Aorta (tissue), 5 donors: ENCODE measurements at places on chromosomes 6 and 20.

DNA sequence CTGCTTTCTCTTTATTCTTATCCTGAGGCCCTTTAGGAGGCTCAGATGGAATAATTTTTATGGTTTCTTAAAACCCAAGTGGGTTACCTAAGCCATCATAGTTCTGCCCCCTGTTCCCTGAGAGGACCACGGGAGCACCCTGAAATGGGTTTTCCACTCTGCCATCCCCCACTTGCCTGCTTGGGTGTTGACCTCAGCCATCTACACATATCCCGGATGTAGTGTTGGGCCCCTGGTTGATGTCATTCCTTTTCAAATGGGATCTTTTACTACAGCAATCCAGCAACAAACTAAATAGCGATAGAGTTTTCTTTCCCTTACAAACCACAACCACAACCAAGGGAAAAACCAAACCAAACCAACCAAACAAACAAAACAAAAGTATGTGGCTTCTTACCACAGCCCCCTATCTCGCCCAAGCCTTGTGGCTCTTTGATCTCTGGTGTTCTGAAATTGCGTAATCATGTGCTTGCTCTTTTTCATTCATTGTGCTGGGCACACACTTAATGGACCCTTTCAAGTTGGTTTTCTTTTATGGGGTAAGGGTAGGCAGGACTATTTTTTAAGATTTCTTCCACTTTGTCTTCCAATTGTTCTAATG is 154.9 kb downstream of the ESR1 start:
- no peak for DNase-seq

DNA sequence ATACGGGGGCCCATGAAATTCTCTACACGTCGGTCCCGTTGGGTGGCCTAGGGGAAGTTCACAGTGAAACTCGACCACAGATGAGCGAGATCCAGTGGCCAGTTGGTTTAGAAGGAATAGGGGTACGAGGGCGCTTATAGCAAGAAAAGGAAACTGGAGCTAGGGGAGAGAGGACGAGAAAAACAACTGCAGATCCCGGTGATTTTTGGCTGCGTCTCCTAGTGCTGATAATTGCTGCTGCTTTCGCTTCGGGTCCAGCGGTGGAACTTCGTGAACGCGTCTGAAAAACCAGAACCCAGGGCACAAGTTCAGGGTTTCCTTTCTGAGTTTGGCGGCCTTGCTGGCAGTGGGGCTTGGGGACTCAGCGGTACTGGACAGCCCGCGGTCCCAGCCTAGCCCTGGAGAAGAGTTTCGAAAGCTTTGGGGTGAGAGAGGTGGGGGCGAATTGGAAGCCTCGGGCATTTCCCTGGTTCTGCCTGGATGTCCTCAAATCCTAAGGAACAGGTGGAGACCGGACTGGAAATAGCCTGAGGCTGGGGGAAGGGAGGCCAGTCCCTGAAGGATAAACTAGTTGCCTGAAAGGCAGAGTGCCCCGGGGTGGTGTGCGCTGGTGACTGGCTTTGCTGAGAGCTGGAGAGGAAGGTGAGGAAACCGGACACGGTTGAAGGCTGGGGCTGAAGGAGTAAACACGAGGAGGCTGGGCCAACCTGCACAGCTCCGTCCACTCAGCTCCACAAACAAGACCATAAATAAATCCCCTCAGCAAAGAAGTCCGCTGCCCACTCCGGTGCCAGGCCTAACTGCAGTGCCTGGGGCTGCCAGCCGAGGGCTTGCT is 793 bp downstream of the GMPR start:
- peak; percentile 90 for DNase-seq

DNA sequence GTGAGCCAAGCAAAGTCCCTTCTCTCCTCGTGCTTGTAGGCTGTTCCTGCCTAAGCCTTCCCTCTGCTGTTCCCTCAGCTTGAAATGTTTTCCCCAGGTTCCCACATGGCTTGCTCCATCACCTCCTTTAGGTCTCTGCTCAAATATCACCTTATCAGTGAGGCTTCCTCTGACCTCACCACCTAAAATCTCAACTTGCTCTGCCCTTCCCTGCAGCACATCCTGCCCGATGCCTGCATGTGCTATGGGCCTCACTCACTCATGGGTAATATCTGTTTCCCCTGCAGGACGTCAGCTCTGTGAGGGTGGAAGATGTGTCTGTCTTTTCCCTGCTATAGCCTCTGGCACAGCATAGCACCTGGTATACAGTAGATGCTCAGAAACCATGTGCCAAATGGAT is 29.9 kb upstream of the FKBP1A start:
- DNase-seq, result no peak

DNA sequence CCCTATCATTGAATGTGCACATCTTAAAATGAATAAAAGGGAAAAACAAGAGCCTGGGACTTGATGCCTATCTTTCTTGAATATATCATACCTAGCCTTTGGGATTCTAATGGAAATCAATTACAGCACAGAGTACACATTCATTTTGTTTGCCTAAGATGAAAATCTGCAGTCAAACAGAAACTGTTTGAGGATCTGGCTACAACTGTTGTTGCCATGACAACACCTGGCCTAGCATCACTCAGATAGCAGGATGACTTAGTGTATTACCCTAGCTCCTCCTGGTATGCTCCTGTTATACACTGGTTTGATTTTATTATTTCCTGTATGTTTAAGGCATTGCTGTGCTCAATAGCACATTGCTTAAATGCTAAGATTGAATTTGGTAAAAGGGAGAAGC is 71.5 kb upstream of the LAMP5 start:
- no peak for DNase-seq

DNA sequence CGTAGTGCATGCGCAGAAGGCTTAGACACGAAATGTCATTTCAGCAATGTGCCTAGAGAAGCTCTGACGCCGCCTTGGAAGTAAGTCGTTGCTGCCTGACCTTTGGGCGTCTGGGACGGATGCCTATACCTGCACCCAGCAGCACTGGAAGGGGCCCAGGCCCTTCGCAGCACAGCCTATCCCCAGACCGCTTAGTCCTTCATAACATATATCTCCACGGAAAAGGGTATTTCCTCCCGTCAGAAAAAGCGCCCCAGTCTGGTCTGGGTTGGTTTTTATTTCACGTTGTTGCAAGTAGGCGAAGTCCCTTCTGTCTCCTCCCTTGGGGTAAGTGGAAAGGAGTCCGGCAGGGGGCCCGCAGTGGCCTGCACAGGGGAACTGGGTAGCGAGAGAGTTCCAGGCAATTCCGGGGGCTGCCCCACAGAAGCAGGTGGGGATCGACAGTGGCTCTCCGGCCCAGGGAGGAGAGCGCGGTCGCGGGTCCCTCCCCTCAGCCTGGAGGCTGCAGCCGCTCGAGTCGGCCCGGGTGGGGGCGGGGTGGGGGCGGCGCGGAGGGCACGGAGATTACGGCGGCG is 559 bp upstream of the EYA4 start:
- peak; percentile 70 for DNase-seq

- DNase-seq, result no peak
These were observed 45.0 kb upstream of the OPRM1 start for GRCh38 chr6:153994004-153994403.

DNA sequence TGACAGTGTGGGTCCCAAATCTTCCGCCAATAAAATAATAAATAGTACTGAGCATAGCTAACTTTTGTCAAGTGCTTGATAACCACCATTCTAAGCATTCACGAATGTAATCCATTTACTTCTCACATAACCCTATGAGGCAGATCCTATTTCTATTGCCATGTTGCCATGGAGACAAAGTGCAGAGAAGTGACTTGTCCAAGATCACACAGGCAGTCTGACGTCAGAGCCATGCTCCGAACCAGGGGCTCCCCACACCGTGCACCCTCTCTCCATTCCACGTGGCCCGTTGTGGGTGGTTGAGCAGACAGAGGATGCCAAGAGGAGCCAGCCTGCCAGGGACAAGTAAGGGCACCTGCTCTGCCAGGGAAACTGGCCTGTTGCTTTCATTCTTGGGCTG is 38.9 kb downstream of the CDH22 start:
- DNase-seq, result no peak

DNA sequence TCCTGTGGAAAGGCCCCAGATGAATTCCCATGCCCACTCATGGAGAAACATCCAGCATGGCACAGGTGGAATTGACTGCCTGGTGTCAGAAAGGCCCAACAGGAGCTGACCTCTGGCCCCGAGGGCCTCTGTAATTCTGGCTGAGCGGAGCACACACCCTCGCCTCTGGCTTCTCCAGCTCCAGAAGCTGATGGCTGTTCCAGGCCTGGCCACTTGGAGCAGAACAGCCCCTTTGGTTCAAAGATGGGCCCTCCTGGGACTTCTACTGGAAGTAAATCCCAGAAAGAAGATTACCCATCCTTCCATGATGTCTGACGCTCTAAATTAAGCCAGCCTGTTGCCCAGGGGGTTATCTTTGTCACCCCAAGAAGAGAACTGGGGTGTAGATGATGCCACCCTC is 275.1 kb upstream of the CDH4 start:
- no peak for DNase-seq

GRCh38 chr6:44054721-44055559 is 72.3 kb downstream of the MRPL14 start:
- DNase-seq, result peak; percentile 38

- no peak for DNase-seq
These were observed 208.1 kb downstream of the PLCB4 start for GRCh38 chr20:9276966-9277468.

GRCh38 chr6:105771313-105771970 is 314.7 kb upstream of the PRDM1 start:
- DNase-seq, result no peak

DNA sequence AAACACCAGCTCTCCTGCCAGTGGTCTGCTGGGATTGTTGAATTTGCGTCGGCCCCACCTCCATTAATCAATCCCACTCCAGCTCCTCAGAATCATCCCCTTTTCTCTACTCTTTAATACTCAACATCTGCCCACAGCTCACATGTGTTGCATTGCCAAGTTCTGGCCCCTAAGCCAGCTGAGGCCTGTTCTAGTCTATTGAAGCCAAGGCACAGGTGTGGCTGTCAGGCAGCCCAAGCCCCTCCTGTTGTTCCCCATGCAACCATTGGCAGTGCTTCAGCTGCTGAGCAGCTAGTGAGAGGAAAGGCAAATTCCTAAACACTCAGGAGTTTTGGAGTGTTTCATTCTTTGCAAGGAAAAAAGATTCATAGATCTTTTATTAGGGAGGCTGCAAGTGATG is 128.0 kb upstream of the NT5E start:
- DNase-seq, result no peak

GRCh38 chr6:390914-391558 is 516 bp upstream of the IRF4 start:
- DNase-seq, result no peak

- no peak for DNase-seq
These were observed 381.5 kb downstream of the TFAP2A start for GRCh38 chr6:10033223-10033829.

- no peak for DNase-seq
These were observed 14.8 kb downstream of the SEMG2 start for GRCh38 chr20:45235995-45236394.

GRCh38 chr6:36612101-36612625 is 18.0 kb downstream of the SRSF3 start:
- DNase-seq, result peak; percentile 21

DNA sequence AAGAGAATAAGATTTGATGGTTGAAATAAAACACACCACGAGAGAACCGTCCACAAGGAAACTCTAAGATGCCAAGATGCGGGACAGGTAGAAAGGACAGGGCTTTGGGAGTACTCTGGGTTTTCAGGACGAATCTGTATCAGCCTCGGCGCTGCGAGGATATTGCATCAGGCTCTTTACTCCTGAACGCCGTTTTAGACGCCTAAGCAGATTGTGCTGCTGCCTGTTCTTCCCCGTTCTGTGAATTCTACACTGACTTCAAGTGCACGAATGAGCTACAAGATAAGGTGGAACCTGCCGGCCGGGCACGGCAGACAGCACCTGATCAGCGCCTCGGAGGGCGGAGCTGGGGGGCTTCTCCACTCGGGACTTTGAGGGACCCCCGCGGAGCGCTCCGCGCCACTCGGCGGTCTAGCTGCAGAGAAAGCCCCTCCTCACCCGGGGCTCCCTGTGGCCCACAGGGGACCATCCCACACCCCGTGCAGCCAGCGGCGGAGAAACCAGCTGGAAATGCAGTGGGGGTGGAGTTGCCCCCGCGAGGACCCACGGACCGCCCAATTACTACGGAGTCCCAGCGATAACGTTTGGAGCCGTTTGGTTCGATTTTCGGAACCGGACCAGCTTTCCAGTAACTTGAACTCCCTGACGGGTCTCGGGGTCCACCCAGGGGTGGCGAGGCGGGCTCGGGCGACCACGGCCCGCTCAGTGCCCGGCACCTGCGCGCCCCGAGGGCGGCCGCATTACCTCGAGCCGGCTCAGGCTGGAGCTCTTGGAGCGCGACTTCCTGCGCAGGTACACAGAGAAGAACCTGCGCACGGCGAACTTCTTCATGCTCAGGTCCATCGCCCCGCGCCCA is 646 bp downstream of the RPS6KA2 start:
- DNase-seq, result no peak

DNA sequence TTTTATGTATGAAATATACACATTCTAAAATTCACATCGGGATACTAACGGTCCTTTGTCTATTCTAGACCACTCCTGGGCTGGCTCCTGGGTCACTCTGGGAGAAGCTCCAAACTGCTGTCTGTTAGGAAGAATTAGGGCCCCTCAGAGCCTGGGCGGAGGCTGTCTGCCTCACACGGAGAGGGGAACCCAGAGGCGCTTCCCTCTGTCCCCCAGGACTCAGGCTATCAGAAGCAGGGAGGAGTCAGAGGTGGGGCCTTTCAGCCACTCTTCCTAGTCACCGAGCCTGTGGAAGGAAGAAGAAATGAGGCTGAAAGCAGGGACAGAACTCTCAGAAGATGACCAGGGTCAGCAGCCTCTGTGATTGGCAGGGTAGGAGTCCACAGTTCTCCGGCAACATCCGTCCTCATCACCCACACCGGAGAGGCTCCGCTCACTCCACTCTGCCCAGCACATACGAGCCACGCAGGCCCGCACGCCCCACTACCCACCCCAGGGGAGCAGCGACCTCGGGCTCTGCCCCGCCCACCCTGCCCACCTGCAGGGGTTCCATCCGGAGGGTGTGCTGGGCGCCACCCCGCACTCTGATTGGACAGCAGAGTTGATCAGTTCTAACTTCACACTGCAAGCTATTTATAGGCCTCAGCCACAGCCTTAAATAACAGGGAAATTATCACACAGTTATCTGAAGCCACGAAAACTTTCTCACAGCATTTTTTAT is 182.1 kb upstream of the AFDN start:
- no peak for DNase-seq

GRCh38 chr6:131223416-131223815 is 88.1 kb downstream of the AKAP7 start:
- no peak for DNase-seq

- DNase-seq, result no peak
These were observed 671.8 kb downstream of the QKI start for GRCh38 chr6:164086076-164086887.

GRCh38 chr6:70998148-70998547 is 41.3 kb upstream of the B3GAT2 start:
- DNase-seq, result no peak

GRCh38 chr6:22656706-22657351 is 87.5 kb downstream of the HDGFL1 start:
- no peak for DNase-seq

GRCh38 chr6:39166189-39166911 is 51.4 kb upstream of the SAYSD1 start:
- DNase-seq, result peak; percentile 87

DNA sequence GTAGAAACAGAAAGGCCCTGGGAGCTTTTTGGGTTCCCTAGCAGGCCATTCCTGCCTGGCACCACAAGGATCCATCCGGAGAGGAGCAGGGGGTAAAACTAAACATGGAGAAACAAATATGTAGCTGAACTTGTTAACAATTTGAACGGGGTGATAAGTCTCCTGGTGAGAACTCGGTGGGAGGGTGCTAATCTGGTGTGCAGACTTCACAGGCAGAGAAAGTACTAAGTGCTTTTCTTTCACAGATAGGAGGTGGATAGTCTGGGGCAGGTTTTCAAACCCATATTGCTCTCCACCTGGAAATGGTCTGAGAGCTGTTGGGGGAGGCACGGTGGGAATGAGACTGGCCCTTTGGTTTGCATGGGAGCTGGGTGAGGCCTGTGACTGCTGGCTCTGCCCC is 196.3 kb upstream of the FUT9 start:
- no peak for DNase-seq
